ENCODE measurements at places on chromosomes 16 and 17.
A peak's percentile ranks its signal among the peaks of the same experiment; 100 is the strongest.

GRCh38 chr17:14052886-14053615, 16.3 kb upstream of the COX10 start:
- DNase-seq, result peak; percentile 32

GRCh38 chr16:75627851-75628250, 4.8 kb upstream of the ADAT1 start:
- DNase-seq, result no peak

GRCh38 chr16:19223235-19224170, 55.5 kb downstream of the SYT17 start:
- DNase-seq, result peak; percentile 20

DNA sequence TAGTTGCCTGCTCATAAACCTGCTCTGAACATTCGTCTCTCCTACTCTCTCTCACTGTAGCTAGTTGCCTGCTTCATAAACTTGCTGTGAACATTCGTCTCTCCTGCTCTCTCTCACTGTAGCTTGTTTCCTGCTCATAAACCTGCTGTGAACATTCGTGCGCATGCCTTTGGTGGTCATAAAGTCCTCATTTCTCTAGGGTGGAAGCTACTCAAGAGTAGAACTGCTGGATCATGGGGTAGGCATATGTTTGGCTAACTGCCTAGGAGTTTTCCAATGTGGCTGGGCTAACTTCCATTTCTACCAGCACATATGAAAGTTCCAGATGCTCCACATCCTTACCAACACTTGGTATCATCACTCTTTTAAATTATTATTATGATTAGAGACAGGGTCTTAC, 174.6 kb upstream of the RPH3AL start:
- no peak for DNase-seq

DNA sequence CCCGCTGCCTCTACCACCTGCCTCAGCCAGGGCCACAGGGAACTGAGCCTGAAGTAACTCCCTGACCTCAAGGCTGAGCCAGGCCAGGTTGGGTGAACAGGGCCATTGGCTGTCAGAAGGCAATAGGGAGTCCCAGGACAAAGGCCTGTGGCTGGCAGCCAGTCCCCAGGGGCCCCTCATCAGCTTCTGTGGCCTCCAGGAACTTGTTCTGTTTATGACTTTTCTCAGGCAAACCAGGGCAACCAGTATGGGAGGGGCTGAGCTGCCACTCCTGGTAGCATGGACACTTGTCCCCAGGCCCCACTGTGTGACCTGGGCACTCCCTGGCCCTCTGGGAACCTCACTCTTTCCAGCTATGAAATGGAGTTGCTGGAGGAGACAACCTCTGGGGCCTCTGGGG, 40.1 kb downstream of the CPNE2 start:
- no peak for DNase-seq

GRCh38 chr17:38709104-38709820, 4.2 kb downstream of the MLLT6 start:
- no peak for DNase-seq

- peak; percentile 95 for DNase-seq
These were observed 3.1 kb downstream of the RAB11FIP4 start for GRCh38 chr17:31394544-31394943.

DNA sequence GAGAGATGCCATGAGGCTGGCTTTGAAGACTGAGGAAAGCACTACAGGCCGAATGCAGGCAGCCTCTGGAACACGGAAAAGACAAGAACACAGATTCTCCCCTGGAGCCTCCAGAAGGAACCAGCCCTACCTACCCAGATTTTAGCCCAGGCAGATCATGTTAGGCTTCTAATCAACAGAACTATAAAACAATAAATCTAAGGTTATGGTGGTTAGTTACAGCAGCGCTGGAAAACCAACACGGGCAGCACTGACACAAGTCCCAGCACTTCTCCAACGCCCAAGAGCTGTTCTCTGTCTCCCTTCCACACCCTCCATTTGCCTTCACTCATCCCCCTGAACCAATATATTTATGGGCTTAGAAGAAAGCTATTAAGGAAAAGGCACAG, 7.5 kb downstream of the ANKRD11 start:
- DNase-seq, result no peak

DNA sequence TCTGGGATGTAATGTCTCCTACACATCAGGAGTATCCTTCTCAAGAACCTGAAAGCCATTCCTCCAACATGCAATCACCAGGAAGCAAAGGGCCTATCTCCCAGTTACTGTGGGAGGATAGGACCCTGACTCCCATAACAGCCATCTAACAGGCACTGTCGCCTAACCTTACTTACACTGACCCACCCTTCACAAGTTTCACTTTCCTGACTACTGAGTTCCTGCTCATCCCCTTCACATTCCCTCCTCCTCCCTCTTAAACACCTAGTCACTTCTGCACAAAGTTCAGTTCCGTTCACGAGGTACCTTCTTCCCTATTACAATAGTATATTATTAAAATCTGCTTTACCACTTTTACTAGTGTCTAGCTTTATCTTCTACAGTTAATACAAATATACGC, 1.3 kb downstream of the C17orf67 start:
- DNase-seq, result no peak

- peak; percentile 90 for DNase-seq
These were observed at the start of gene VPS25 for GRCh38 chr17:42773290-42774035. TSS of gene VPS25 (plus strand) at chr17:42773449. CDS start at chr17:42773476, 27 bp downstream.

Measured in tongue (tissue), 3 donors.